ENCODE measurements at places on chromosomes 7 and 10.
A peak's percentile ranks its signal among the peaks of the same experiment; 100 is the strongest.

DNA sequence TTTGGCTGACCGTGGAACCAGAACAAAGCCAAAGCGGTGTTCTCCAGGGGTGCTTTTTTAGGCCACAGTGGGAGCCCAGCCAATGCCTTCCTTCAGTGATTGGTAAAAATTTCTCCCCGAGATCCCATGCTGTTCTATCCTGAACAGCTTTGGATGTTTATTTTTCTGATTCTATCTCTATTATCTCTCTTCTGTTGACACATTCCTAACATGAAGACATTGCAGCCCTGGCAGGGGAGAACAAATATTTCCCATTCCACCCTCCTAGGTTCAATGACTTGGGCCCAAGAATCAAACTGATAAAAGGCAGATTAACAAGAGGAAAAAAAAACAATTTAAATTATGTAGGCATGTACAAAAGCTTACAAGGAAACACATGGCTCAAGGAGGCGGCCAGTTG lies 162.7 kb downstream of the PFKFB3 start:
- no peak for DNase-seq

DNA sequence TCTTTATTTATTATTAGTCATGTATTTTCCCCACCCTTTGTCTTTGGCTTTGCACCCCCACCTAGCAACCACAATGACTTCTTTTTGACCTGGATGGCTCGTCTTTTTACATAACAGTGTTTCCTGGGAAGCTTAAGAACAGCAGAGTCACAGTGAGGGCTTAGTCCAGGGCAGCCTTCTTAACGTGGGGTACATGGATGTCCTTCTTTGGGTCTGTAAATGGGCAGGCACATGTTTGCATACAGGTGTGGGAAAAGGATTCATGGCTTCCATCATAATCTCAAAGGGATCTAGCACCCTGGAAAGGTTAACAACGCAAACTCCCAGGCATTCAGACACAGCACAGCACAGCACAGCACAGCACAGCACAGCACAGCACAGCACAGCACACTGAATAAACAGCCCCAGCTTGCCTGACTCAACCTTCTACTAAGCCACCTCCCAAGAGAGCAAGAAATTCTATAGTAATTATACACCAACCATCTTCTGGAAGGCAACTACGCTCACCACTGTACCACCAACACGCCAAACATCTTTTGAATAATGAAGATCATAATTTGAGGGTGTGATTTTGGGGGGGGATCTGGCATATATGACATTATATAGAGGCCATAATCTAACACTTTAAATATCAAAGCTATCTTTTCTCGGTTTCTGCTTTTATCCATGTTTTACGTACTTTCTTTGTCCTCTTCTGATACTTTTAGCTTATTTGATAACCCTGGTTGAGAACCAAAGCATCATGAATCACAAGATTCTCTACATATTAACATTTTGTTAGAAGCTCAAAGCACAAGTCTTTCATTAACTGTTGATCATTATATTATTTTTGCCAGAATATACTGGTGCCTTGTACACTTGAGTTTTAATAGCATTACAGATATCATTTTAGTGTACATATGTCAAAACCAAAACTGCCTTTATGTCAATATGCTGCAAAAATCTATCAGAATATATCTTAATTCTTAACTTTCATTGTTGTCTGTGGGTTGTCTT lies 177.2 kb upstream of the KLF14 start:
- DNase-seq = no peak

- no peak for DNase-seq
Observed at GRCh38 chr7:143382126-143382790, 1.1 kb downstream of the ZYX start.

DNA sequence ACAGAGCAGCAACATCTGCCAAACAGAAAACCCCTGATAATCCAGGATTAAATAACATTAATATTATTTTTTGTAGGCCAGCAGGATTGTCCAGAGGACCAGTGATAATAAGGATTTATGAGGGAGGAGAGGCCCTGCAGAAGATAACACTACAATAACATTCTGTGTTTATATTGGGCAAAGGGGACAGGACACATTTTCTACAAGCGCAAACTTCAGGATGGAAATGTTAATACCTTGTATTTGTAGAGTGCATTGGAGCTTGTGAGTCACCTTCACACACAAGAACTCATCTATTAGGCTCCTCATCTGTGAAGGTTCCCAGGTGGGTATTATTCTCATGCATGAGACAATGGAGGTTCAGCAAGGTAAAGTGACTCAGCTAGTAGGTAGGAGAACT lies 51.0 kb downstream of the BAMBI start:
- no peak for DNase-seq

- DNase-seq = no peak
Observed at GRCh38 chr10:88954458-88955083, 2.0 kb upstream of the ACTA2 start.

DNA sequence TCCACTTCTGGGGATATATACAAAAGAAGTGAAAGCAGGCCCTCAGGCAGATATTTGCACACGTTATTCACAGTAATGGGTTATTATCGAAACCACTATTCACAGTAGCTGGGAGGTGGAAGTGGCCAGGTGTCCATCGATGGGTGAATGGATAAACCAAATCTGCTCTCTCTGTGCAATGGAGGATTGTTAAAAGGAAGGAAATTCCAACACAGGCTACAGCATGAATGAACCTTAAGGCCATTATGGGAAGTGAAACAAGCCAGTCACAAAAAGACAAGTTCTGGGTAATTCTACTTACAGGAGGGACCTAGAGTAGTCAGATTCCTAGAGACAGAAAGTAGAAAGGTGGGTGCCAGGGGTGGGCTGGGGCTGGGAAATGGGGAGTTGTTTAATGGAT lies 48.5 kb upstream of the BHLHA15 start:
- DNase-seq = no peak

- no peak for DNase-seq
Observed at GRCh38 chr10:71769279-71769823, 4.0 kb downstream of the VSIR start.

GRCh38 chr10:111379534-111380187 lies 302.8 kb downstream of the ADRA2A start:
- DNase-seq = no peak

GRCh38 chr10:49272251-49273081 lies 26.5 kb upstream of the C10orf71 start:
- DNase-seq = no peak

GRCh38 chr10:3090914-3091787 lies 23.8 kb downstream of the PFKP start:
- peak; percentile 77 for DNase-seq

DNA sequence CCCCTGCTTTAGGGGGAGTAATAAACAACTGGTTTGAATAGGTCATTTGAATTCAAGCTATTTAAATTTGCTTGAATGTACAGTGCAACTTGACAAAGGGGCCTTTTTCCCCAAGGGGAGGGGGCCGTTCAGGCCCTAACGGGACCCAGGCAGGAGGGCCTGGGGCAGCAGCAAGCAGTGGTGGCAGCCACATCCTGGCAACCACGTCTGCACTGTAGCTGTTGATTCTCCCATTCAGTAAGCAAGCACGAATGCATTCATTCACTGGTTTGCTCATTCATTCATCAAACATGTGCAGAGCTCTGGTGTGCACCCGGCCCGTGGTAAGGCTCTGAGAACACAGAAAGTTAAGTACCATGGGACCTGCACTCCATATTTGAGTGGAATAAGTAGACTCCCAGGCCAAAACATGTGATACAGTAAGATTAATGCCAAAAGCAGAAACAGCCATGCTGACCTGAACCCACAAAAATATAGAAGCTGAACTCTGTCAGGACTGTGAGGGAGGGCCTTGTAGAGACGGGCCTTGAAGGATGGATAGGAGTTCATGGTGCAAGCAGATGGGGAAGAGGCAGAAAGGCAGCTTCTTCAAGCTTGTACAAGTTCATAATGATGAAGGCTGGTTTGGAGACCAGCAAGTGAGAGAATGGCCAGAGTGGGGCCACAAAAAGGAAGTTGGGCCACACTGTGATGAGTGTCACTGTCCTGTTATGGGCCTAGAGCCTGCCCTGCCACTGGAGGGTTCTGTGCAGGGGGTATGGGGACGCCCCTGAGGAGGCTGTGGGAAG lies 29.3 kb upstream of the C10orf53 start:
- DNase-seq = no peak

DNA sequence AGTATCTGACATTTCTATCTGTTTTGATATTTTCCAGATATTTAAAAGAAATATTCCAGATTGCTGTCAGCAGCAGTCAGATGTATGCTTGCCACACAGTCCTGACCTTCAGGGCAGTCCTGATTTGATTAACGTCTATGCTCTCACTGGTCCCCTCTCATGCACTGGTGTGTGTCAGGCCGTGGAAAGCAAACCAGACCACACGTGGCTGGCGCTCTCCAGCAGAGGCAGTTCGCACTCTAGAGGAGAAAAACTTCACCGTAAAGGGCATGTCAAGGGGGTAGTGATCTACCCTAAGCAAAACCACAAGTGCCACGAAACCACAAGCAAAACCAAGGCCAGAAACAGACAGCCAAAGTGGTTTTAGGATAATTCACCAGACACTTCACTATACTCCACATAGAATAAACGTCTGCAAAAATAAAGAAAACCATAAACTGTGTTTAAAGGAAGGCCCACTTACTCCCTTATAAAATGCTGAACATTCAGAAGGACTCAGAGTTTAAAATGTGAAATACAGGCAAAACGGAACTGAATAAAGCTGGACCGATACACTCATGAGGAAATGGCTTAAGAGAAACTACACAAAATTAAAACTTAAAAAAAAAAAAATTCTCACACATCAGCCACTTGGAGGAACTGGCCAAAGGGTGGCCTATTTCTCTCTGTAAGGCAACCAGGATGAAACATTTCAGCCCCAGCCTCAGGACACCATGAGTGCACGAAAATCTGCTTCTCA lies 26.4 kb downstream of the PARP12 start:
- no peak for DNase-seq

- DNase-seq = no peak
Observed at GRCh38 chr10:68109331-68109730, at the start of gene MYPN. Gene MYPN (plus strand): TSS chr10:68109488. CDS start chr10:68121439, 11,951 bp downstream.

DNA sequence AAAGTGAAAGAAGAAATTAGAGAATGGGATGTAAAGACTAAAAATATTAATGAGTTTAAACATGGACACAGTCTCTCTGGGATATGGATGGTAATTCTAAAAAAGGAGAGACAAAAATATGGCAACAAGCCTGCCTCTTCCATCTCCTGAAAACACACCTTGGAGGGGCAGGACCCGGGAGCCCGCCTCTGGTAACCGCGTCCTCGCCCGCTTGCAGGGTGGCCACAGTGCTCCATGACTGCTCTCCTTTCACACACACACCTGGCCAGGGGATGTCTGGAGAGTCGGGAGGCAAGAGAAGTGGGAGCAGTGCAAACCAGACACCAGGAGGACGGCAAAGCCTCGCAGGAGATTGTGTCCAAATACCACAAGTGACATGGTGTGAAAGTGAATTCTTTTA lies 166.3 kb downstream of the ZMYND11 start:
- no peak for DNase-seq

DNA sequence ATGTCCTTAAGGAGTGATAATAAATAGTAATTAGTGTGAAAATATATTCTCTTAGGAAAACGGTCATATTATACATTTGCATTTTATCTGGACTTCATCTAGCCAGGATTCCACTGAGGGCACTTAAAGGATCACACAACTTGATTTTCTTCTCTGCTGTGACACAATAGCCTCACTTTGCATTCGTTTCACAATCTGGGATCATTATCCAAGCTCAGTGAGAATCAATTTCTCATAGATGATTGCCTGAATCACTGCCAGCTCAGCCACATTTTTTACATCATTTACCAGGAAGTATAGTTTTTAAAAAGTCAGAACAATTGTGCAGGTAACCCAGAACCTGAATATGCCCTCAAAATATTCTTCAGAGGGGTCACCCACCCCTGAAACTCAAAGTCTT lies 68.9 kb downstream of the PTPRZ1 start:
- no peak for DNase-seq

- DNase-seq = no peak
Observed at GRCh38 chr10:92801978-92802872, 46.1 kb upstream of the EXOC6 start.

DNA sequence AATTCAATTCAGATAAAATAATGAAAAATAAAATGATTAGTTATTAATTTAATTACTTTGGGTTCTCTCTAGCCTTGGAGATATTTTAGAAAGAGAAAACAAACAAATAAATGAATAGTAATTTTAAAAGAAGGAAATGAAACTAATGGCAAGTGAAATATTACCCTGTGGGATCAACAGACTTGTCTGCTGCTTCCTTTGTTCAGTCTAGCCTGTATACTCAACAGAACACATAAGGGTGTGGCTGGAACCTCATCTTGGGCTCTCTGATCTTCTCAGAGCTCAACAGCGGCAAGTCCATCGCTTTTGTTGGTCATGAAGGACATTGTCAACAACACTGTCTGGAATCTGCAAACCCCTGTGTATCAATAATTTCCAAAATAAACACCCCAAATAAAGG lies 904.9 kb downstream of the IPMK start:
- no peak for DNase-seq

- DNase-seq = no peak
Observed at GRCh38 chr10:3514691-3515090, 270.3 kb downstream of the KLF6 start.

GRCh38 chr7:119720541-119720940 lies 552.4 kb upstream of the KCND2 start:
- peak; percentile 52 for DNase-seq

GRCh38 chr10:110214371-110214826 lies 7.0 kb downstream of the MXI1 start:
- DNase-seq = no peak

DNA sequence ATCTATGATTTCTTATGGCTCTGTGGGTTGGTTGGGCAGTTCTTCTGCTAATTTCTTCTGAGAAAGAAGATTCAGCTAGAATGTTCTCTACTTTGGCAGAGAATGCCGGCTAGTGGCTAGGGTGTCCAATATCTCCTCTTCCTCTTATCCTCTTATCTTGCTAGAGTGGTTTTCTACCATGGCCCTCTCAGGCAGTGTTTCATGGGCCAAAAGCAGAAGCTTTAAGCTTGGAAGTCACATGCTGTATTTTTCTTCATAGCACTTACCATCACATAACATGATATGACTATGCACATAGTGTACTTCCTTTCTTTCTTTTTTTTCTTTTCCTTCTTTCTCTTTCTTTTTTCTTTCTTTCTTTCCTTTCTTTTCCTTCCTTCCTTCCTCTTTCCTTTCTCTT lies 140.0 kb downstream of the ITGB8 start:
- no peak for DNase-seq
